ENCODE measurements at places on chromosomes 3 and 15. TPM values are rescaled to one million over a fixed set of nuclear protein-coding genes. Genes with fewer than 3 reads are reported as not detected.
A peak's percentile ranks its signal among the peaks of the same experiment; 100 is the strongest.

GRCh38 chr3:16482770-16483531 is 30.5 kb downstream of the RFTN1 start:
- peak; percentile 40 for DNase-seq

The OR5K1 gene
- total RNA-seq, result not detected

- DNase-seq, result no peak
Observed at GRCh38 chr3:81497572-81498251, 263.7 kb downstream of the GBE1 start.

The TRH gene
- total RNA-seq, result not detected

DNA sequence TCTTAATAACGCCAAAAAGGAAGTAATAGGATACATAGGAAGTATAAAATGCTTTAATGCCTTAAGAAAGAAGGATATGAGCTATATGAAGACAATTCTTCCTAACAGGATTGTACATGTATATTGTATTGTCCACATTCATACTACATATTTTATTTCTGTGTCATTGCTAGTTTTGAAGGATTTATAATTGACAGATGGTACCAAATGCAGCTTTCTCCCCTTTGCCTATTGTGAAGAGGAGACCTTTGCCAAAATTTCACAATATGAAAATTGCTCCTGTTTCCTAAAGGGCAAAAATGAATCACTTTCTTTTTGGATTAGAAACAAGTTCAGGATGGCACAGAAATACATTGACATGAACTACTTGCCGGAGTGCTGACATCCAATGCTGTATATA is 34.8 kb upstream of the EOMES start:
- no peak for DNase-seq

The GOLGA8J gene
- total RNA-seq, result not detected

The ESYT3 gene
- 0.10 TPM for total RNA-seq

DNA sequence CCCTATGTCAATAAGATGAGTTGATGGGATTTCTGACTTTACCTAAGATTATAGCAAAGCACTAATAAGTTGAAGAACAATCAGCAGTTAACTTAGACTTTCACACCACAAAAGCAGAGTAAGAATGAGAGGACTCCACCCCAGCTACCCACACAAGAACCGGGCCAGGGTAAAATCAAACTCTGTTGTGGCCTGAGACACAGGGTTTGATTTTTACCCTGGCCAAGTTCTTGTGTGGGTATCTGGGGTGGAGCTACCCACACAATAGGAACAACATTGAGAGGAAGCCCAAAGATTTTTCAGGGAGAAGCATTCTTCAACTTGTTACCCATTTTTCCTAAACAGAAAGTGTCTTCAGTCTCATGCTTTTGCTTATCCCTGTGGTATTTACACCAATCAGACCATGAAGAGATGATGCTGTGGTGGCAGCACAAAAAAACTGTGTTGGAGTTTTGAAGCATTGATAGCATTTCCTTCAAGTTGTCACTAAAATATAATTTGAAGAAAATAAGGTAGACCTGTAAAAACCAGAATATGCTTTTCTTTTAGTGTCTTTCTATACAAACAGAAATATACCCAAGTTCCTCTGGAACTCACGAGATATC is 25.6 kb downstream of the CPOX start:
- no peak for DNase-seq
